ENCODE measurements at places on chromosomes 7 and 10. TPM values are rescaled to one million over a fixed set of nuclear protein-coding genes. Genes with fewer than 3 reads are reported as not detected.

ANKRD26 gene
- 9.3 TPM for polyA plus RNA-seq

DNA sequence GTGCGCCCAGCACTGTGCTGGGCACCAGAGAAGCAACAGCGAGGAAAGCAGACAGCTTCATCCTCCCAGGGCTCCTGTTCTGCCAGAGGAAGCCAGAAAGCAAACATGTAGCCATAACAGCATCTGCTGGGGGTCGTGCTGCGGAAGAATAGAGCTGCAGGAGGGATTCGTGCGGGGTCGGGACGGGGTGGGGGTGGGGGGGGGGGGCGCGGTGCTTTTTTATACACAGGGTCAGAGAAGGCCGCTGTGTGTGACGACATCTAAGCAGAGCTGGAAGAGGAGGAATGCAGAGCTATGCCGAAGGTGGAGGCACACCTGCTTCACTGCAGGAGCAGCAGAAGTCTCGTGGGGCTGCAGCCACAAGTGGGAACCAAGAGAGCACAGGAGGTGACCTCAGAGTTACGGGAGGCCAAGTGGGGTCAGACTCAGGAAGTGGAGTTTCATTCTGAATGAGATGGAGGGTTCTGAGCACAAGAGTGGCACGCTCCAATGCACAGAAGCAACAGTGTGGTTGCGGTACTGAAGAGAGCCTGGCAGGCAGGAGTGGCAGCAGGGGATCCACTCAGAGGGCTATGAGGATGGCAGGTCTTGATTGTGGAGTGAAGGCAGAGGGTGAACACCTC is 11.1 kb downstream of the PKD1L1 start:
- DNase-seq = no peak

- DNase-seq = no peak
Measured at GRCh38 chr7:136023134-136023869, 46.1 kb upstream of the MTPN start.

DNA sequence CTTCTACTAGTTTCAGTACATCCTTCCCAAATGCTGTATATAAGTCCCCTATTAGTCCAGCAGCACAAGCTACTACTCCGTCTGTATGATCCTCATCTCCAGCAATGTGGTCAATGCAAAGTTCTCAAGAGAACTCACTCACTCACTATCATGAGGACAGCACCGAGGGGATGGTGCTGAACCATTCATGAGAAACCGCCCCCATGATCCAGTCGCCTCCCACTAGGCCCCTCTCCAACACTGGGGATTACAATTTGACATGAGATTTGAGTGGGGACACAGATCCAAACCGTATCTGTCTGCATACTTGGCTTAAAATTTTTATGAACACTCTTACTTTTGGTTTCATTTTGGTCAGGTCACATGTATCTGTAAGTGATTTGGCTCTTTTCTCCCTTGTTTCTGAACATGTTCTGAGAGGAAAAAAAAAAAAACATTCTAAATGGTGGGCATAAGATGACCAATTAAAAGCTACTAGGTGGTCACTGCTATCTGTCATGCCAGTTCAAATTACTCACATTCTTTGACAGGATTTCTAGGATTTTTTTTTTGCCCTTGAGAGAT is 60.1 kb downstream of the ZNF783 start:
- DNase-seq = no peak

C10orf67 gene
- 0.16 TPM for polyA plus RNA-seq

- DNase-seq = no peak
Measured at GRCh38 chr7:130494431-130494858, 2.6 kb downstream of the MEST start.

NFE2L3 gene
- 12.0 TPM for polyA plus RNA-seq

DNA sequence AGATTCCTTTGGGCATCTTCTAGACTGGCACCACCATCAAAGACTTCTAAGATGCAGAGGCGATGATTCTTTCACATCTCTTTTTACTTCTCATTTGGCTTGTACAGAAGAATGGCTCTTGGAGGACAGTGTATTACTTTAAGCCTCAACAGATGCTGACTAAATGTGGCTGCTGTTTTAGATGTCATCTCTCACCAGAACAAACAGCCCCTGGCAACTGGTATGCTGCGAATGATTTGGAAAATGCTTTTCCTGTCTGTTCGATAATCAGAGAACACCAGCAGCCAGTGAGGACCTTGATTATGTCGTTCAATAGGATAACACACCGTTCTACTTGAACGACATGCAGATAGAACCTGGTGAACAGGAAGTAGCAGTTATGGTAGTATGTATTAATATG is 131.8 kb downstream of the RNF216 start:
- DNase-seq = no peak

GJD4 gene
- polyA plus RNA-seq = 0.07 TPM

ATOH7 gene
- 0.16 TPM for polyA plus RNA-seq

DNA sequence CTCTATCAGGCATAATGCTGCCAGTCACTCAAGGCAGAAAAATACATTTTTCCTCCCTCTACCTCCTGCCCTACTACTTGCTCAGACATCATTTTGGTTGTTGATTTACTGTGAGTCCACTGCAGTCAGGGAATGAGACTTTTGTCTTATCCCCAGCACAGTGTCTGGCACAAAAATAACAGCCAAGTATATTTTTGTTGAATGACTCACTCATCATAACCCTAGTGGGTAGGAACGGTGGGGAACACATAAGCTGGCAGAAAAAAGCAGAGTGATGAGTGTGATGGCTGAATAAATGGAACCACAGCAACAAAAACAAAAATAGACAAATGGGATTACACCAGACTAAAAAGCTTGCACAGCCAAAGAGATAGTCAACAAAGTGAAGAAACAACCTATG is 65.8 kb upstream of the LAMB4 start:
- no peak for DNase-seq

PLPP4 gene
- polyA plus RNA-seq = 0.27 TPM

DNA sequence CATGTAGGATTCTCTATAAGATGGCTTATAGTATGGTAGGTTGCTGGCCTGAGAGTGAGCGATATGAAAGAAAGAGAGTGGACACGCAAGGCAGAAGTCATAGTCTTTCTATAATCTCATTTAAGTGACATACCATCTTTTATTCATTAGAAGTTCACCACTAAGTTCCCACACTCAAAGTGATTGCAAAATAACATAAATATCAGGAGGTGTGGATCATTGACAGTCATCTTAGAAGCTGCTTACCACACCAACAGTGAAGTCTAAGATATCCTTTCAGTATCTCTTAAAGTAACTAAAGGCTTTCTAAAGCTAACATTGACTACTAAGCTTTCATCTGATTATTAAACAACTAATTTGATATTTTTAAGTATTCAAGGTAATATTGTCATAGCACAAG is 36.9 kb upstream of the GNAI1 start:
- DNase-seq = no peak

DNA sequence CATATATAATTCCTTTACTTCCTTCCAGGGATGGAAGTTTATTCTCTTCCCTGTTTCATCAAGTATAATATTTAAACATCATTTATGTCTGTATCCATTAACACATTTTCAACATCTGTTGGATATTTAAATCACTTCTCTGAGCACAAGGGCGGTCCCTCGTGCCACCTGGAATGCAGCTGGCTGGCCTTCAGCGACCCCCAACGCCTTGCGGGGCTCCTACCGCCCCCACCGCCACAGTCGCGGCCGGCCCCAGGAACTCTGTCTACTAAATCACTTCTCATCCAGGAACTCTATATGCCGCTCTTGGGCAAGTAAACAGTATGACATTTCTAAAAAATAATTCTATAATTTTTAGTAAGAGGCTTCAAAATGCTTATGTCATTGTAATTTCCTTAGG is 221.1 kb upstream of the PTN start:
- no peak for DNase-seq

GRCh38 chr7:33757050-33757449 is 148.3 kb upstream of the BMPER start:
- no peak for DNase-seq
